A172 (cell line): ENCODE measurements at places on chromosomes 3 and 15. TPM values are rescaled to one million over a fixed set of nuclear protein-coding genes. Genes with fewer than 3 reads are reported as not detected.
A peak's percentile ranks its signal among the peaks of the same experiment; 100 is the strongest.

Gene SOX14
- not detected in 2 replicates for total RNA-seq

DNA sequence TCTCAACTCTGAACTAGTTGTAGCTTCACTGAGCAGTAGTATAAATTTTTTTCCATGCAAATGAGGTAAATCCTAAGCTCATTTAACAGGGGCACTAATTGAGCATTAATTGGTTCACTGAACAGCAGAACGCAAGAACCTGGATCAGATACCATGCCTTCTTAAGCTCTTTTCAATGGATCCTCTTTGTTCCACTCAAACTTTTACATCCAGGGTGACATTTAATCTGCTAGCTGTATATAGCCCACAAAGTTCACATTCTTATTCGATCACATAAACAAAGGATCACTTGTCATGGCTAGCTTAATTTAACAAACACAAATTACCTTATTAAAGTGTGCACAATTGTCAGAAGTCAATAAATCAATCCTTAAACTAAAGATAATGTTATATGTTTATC is 281.6 kb downstream of the CNTN6 start:
- no peak for DNase-seq

Gene KLHL24
- 41.2 and 41.3 TPM in 2 replicates for total RNA-seq

DNA sequence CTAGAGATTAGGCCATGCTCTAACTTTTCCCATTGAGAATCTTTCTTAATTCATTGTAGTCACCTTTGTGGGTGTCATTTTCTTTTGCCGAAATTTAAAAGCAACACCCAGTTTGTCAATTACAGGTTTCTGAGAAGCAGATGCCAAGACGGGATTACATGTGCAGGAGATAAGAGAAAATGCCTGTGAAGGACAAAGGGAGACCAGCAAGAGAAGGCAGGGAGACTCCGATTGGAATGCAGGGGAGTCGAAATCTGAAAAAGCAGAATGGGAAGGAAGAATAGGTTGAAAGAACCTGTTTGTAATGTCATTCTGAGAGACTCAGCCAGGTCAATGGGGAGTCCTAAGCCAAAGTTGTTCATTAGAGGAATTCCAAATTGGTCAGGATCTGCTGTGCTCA is 3.6 kb upstream of the DPH6 start:
- no peak for DNase-seq

Gene ROBO2
- total RNA-seq: not detected in 2 replicates

DNA sequence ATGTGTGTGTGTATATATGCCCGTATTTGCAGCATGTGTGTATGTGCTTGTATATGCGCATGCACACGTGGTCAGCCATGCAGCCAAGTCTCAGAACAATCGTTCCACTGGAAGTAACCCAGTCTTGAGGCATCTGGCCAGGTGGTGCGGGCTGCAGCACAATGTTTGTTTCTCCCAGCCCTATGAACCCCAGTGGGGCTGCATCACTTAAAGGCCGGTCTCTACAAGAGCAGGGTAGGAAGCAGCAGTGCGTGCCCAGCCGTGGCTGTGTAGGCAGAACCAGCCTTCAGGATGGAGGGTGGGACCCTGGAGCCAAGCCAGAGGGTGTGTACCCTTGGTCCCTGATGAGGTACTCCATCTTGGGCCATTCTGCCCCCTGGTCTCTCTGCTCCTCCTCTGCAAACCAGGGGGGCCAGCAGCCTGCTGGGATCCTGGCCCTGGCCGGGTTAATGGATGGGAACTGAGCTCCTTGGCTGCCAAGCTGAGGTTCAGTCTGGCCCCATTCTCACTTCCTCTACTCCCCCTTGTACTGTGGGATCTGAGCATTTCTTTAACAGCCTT is 11.8 kb downstream of the KLF13 start:
- DNase-seq: no peak

Gene IDH3A
- total RNA-seq: 66.2 and 71.5 TPM in 2 replicates

DNA sequence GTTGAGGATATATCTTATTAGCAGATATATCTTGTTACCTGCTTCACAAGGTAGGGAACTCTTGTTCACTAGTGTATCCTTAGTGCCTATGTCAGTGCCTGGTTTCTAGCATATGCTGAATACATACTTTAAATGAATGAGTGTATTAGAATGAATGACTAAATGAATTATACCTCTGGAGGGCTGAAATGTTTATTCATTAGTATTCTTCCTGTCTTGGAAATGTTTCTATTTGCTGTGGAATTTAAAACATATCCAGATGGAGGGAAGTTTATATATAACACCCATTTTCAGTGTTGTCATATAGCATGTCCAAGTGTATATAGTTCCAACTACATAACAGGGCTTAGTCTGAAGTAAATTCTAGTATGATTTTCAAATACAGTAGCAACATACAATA is 581.5 kb downstream of the TBL1XR1 start:
- no peak for DNase-seq

- DNase-seq: no peak
Measured at GRCh38 chr3:179236669-179237301, 14.1 kb downstream of the KCNMB3 start.

DNA sequence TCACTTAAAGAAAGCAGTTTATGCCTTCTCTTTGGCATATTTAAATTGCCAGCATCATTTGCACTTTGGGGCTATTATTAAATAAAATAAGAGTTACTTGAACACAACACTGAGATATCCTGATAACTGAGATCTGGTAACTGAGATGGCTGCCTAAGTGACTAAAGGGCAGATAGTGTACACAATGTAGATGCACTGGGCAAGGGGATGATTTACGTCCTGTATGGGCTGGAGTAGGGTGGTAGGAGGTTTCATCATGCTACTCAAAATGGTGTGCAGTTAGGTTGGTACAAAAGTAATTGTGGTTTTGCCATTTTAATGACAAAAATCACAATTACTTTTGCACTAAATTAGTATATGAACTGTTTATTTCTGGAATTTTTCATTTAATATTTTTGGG is 196.1 kb downstream of the UBE2E2 start:
- DNase-seq: no peak

- DNase-seq: peak; percentile 79
Measured at GRCh38 chr3:58874248-58874741, 175.5 kb downstream of the CFAP20DC start.

DNA sequence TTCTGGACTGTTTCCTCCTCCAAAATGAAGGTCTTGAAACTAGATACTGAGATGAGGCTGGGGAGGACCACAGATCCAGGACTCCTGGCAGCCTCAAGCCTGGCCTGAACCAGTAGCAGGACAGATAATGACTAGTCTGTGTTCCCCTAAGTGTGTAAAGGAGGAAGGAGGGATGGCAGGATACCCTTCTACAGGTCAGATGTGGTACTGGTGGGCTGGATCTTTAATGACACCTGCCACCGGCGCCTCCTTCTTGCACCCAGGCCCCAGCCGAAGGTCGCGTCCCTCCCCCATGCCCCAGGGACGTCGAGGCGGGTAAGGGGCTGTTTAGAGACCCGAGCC is 556 bp downstream of the USP19 start:
- DNase-seq: no peak

Gene TEX9
- total RNA-seq: 9.0 and 15.3 TPM in 2 replicates

DNA sequence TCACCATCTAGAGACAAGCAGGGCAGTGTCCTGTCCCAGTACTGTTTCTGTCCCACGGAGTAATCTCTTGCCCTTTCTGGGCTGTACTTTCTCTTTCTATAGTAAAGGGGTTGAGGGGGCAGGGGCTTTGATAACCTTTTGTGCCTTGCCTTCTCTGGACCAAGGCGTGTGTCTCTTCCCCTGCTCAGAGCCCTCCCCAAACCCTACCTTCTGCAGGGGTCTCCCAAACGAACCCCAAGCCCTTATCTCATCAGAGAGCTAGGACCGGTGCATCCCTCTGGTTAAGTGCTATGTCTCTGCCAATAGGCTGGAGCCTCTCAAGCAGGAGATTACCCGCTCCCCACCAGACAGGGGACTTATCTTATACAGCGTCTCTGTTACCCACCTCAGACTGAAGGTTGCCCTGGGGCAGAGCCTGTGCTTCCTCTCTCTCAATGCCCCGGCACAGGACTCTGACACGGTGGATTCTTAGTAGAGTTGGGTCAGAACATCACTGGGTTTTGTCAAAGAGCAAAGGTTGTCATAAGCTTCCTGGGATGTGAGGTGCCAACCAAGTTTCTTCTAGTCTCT is 2.9 kb downstream of the PLEKHO2 start:
- no peak for DNase-seq

DNA sequence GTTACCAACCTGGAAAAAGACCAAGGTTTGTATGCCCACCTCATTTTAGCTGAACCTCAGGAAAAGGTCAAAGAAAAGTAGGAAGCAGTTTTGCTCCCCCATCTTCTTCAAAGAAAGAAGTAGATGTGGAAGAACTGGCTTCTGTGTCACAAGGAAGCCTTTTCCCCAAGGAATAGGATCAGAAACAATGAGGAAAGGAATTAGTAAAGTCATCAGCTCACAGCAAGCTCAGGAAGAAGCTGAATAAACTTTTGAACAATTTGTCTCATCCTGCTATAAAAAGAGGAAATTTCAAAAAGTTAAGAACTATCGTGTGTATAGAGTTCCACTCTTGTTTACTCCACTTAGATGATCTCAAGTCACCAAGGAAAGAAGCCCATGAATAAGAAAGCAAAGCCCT is 174.2 kb downstream of the PDE8A start:
- no peak for DNase-seq

Gene MESP1
- total RNA-seq: 0.89 and 1.5 TPM in 2 replicates

Gene CACNA2D2
- total RNA-seq: 0.22 and 0.26 TPM in 2 replicates

GRCh38 chr3:33954956-33955355 is 156.5 kb downstream of the PDCD6IP start:
- DNase-seq: no peak

GRCh38 chr15:52438047-52438446 is 90.6 kb downstream of the MYO5A start:
- DNase-seq: no peak

DNA sequence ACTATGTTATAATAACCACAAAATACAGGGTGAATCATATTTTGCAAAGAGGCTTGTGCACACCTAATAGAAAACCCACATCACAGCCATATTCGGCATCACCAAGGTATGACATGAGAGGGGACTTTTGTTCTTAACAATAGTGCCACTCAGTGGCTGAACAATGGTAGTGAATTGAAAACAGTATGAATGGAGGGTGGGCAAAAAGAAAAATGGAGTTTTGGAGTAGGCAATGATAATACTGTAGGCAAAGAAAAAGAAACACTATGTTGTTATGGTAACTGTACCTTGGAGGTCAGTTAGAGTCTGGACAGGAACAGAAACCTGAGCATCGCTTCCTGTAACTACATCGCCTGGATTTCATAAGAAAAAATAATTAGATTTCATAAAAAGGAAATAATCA is 348.6 kb downstream of the PLCL2 start:
- DNase-seq: peak; percentile 78

Gene EFCAB12
- 0.05 and 0.10 TPM in 2 replicates for total RNA-seq

DNA sequence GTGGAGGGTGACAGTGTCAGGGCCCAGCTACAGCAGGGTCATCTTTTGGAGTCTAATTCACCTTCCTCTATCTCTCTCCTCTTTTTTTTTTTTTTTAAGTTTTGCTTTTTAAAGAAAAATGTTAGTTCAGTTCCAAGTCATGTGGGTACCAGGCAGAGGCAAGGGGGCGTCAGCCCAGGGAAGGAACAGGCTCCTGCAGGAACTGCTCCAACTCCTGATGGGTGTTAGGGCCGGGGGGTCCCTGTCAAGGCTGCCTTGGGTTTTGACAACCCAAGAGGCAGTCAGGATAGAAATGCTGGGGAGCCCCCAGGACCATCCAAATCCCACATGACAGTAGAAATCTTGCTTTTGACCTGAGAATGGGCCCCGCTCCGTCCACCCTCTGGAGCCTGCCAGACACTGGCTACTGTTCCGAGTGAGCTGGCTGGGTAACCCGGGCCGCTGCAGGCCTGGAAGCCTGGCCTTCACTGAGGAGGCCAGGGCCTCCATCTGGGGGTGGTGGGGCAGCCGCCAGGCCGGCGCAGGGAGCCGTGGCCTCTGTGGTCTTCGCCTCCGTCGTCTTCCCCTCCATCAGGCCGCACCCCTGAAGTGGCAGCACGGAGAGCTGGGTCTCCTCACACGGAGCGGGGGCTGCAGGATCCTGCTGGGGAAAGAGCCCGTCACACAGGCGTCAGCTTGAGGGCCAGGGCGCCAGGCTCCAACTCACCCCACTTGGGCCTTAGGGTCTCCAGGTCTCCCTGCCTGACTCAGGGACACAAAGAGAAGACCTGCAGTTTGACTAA is 24.2 kb downstream of the RNU5B-1 start:
- no peak for DNase-seq

- no peak for DNase-seq
Measured at GRCh38 chr3:147661916-147662315, 252.8 kb downstream of the ZIC1 start.

DNA sequence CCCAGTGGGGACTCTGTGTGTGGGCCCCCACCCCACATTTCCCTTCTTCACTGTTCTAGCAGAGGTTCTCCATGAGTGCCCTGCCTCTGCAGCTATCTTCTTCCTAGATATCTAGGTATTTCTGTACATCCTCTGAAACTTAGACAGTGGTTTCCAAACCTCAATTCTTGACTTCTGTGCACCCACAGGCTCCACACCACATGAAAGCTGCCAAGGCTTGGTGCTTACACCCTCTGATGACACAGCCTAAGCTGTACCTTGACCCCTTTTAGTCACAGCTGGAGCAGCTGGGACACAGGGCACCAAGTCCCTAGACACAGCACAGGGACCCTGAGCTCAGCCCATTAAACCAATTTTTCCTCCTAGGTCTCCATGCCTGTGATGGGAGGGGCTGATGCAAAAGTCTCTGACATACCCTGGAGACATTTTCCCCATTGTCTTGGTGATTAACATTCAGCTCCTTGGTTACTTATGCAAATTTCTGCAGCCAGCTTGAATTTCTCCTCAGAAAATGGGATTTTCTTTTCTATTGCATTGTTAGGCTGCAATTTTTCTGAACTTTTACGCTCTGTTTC is 304.5 kb downstream of the OTOL1 start:
- DNase-seq: no peak

- DNase-seq: peak; percentile 94
Measured at GRCh38 chr3:13022348-13023234, 50.6 kb downstream of the IQSEC1 start.

DNA sequence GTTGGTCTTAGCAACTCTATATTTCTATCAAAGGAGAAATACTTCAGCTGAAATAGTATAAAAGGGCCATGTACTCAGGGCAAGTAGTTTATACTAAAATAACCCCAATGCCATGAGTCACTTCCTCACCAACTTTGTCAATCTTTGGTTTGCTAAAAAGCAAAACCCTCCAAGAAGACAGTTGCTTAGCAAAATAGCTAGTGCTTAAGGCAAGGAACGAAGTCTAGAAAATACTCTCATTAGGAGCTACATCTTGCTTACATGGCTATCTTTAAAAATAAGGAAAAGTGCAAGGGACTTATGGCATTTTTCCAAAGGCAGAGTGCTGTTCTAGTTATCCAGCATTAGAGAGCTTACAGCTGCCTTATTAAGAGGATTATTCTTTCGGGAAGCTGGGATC is 28.4 kb downstream of the P3H2 start:
- DNase-seq: peak; percentile 80

Gene LMCD1
- 3.9 and 8.4 TPM in 2 replicates for total RNA-seq

DNA sequence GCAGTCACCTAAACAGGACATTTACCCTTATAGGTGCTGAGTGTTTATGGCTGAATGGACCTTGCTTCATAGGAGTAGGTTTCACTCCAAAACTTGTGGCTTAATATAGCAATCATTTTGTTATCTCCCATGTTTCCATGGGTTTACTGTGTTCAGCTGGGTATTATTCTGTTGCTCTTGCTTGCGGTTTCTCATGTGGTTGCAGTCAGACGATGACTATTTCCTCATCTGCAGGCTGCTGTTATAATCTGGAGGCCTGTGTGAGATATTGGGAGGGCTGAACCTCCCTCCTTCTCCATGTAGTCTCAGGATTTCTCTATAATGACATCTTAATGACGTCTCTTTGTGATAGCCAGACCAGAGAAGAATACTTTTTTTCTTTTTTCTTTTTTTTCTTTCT is 98.1 kb downstream of the ZPLD1 start:
- peak; percentile 16 for DNase-seq
